ENCODE measurements at places on chromosomes 1 and 21.

DNA sequence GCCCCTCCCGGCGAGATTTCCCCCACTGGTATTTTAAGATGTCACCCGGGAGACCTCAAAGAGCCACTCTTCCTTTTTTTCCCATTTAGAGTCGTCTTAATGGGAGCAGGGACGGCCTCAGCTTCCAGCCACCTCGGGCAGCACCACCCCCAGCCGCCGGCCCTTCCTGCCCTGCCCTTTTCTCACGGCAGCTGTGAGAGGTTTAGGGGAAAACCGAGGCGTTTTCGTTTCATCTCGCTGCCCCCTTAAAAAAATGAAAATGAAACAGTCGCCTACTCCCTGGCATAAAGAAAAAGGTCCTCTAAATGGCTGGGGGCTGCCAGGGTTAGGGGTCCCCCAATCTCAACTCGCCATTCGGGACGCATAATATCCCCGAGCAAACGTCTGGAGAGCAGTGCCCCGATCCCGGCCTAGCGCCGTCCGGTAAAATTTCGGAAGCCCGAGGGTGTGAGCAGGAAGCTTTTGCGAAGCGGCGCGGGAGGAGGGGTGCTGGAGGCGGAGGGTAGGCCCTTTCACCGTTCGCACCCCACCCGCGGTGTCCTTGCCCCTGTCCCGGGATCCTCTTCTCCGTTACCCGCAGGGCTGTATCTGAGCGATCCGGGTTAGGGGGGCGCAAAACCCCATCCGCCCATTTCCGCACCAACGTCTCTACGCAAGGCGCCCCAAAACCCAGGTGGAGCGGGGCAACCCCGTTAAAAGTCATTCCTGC lies 1.2 kb downstream of the RUNX3 start:
- DNase-seq = no peak

DNA sequence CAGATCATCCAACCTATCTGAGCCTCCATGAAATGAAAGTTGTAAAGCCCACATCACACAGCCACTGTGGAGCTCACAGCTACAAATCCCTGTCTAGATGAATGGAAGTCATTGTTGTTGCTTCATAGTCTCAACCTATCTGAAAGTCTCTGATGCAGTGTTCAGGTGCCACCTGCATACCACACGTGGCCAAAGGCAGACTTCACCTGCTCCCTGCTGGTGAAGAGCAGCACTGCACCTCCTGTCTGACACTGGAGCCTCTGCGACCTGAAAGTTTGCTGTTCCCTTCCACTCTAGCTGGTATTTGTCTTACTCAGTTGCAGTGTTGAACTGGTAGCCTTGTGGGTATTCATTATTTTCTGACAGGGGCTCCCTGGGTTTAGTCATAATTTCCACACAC lies 18.4 kb downstream of the LORICRIN start:
- DNase-seq = no peak

DNA sequence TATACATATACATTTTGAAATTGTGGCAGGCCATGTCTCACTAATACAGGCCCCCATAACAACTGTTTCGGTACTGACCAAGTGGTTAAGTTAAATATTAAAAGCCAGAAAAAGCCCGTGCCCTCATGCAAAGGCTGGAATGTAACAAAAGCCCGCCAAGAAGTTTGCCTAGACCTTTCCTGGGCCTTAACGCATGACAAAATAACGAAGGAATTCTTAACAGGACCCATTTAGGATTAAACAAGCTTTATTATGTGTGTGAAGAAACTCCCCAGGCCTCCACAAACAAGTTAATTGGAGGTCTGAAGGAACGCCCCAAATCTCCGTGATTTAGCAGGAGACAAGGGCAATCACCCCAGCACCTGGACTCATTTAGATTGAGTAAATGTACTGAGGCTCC lies 42.4 kb downstream of the TNFSF4 start:
- no peak for DNase-seq

- peak; percentile 47 for DNase-seq
Measured at GRCh38 chr21:38945545-38946245, 140.0 kb downstream of the ETS2 start.

GRCh38 chr1:222424826-222425225 lies 123.1 kb downstream of the HHIPL2 start:
- DNase-seq = no peak

DNA sequence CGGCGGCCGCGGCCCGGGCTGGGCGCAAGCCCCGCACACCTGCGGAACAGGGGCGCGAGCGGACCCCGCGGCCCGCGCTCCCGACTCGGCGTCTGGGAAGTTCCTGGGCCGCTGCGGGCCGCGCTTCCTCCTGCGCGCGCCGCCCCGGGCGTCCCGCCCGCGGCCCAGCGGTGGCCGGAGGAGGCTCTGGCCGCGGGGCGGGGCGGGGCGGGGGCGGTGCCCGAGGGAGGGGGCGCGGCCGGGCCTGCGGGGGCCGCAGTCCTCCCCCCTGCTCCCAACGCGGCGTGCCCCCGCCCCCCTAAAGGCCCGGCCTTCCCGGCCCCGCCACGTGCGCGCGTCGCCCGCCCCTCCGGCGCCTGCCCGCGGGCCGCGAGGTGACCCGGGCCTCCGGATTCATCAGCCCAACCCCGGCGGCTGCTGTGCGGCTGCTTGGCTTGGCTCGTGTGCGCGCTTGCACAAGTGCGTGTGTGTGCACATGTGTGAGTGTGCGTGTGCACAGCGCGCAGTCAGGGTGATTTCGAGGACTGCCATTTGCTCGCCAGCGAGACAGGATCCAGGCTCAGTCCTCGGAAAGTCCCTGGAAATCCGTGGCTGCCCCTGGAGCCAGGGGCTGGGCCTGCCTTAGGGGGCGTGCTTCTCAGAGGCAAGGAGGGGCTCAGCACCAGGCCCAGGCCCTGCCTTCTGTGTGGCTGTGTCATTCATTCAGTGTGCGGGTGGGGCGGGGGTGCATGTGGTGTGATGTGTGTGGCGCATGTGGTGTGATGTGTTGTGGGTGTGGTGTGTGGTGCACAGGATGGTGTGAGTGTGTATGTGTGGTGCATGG lies at the start of gene C2CD2:
C2CD2 (minus strand) TSS at position 188 of the 823 bp plus-strand sequence. CDS start 370 bp downstream, outside the sequence.
- DNase-seq = no peak

DNA sequence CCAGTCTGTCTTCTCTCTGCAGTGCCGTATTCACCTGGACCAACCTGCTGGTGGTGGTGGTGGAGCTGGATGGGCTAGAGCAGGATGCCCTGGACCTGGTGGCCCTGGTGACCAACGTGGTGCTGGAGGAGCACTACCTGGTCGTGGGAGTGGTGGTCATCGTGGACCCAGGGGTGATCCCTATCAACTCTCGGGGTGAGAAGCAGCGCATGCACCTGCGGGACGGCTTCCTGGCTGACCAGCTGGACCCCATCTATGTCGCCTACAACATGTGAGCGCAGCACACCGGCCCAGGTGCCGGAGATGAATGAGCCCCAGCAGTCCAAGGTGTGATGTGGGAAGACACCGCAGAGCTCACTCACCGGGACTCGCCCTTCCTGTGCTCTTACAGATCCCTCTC lies 37.5 kb downstream of the S100B start:
- DNase-seq = no peak

- DNase-seq = no peak
Measured at GRCh38 chr21:39263372-39263771, 50.1 kb downstream of the BRWD1 start.

DNA sequence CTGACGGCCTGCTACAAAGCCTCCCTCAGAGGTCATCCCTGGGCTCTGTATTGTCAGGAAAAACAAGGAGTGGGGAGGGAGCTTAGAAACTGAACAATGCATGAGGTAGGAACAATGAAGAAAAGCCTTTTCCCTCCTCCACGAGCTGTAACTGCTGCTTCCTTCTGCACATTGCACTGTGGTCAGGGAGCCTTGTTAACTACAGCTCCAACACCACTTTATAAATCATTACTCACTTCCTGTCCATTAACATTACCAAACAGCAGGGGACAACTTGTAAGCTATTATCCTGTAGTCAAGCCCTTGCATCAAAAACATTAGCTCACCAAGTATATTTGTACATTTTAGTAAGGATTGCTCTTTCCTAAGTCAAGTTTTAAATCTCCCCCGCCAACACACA lies 336.0 kb upstream of the NR5A2 start:
- DNase-seq = peak; percentile 1

DNA sequence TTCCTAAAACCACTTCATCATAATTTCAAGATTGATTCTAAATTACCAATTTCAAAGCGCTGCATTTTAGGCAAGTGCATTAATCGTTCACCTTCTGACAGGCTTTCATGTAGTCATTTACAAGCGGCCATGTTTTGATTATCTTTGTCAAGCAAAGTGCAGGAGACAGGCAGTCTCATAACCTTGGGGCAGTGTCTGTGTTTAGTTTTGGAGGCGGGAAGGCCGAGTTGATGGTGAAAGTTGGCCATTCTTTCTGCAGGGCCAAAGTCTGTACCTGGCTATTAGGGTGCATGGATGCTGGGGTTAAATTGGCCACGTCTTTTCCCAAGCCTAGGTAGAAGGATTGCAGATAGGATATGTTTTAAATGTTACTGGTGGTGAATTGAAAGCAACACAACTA lies 2.9 kb downstream of the AGPAT3 start:
- no peak for DNase-seq

DNA sequence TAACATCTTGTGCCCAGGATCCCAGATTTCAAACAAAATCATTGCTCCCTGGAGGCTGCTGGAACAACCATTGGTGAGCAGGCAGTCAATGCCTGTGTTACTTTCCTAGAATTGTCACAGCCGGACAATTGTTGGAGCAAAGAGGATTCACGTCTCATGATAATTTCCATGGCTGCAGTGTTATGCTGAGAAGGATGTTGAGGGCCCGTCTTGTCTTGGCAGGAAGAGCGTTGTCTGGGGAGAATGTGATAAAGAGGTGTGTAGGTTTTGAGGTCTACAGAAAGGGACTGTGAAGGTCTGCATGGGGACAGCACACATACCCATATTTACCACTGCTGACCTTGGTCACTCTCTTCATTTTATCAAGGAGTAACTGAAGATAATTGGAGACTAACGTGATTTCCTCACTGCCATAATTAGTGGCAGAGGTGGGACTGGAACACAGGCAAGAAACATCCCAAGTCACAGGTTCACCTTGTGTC lies 6.3 kb downstream of the MECR start:
- no peak for DNase-seq

- no peak for DNase-seq
Measured at GRCh38 chr1:104459886-104460285, 710.2 kb downstream of the AMY1C start.

- no peak for DNase-seq
Measured at GRCh38 chr1:167707942-167708341, 13.8 kb upstream of the MPZL1 start.

DNA sequence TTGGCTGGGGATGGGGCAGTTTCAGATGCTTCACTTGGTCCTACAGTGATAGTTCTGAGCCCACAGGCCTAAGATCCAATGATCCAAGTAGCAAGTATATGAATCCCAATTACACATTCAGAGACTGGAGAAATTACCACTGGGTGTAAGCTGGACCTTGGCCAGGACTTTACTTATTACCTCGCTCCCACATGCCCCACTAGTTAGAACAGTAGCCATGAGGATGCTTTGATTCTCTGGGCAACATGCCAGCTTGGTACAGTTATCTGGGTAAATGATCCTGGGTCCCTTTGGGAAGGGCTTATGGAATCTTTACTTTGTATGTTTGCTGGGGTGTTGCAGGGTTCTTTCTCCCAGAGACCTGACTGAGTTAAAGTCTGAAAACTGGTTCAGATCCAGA lies 5.0 kb upstream of the FCAMR start:
- peak; percentile 25 for DNase-seq

- DNase-seq = no peak
Measured at GRCh38 chr1:176577646-176578197, 114.7 kb downstream of the PAPPA2 start.

DNA sequence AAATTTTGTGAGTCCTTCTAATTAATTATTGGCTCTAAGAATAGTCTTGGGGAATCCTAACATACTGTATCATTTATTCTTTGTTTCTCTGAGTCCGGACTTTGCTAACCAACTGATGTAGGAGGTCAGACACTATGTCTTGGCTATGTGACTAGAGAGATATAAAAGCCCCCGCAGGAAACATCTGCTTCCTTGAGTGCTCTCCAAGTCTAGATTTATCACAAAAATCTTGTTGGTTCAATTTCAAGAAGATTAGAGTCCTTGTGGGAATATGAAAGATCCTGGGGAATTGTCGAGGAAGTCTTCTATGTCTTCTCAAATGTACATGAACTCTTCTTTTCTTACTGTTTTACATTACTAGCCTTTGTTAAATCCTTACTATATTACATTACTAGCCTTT lies 1712.5 kb downstream of the NCAM2 start:
- no peak for DNase-seq

GRCh38 chr1:20885121-20885520 lies 98.0 kb upstream of the HP1BP3 start:
- no peak for DNase-seq

GRCh38 chr1:180343921-180344769 lies 114.1 kb downstream of the LHX4 start:
- peak; percentile 99 for DNase-seq

DNA sequence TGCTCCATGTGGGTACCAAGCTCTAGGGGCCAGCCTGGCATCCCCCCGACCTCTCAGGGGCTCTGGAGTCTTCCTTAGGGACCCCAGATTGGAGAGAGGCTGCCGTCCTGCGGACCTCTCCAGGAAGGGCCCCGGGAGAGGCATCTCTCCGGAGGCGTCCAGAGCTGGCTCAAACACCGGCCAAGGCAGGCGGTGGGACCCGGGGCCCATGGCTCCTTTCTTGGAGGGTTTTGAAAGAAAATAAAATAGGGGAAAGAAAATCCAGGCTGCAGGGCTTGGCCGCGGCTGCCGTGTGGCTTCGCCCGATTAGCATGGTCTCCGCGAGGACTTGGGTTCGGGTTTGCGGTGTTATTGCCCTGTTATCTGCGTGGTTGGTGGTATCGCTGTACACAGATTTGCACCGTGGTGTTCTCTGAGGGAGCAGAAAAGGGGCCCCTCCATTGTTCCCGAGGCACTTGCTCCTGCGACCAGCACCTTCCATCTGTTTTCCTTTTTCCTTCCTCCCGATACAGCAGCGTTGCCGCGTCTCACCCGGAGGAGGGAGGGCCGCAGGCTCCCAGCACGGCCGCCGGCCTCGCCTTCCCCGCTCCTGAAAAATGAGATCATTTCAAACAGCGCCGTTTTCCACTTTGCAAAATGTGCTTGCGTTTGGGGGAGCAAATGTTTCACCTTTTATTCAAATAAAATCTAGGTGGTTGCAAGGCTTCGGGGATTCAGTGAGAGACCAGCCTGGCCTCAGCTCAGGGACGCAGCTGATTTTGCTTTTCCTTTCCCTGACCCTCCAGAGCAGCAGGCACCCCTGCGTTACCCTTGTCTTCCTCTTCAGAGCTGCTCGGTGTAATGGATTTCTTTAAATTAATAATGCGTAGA lies 86.3 kb downstream of the PRDM16 start:
- no peak for DNase-seq

All from NCI-H1092 treated with DMSO at 0.1 percent for 48 hours (cell line).